ENCODE measurements at places on chromosomes 7 and 10.

GRCh38 chr10:69801434-69802315, at the start of gene COL13A1:
COL13A1 (plus strand) TSS chr10:69801906; CDS start chr10:69802424, 518 bp downstream.
- no peak for DNase-seq

GRCh38 chr7:106778656-106779250, 86.3 kb upstream of the PIK3CG start:
- no peak for DNase-seq

DNA sequence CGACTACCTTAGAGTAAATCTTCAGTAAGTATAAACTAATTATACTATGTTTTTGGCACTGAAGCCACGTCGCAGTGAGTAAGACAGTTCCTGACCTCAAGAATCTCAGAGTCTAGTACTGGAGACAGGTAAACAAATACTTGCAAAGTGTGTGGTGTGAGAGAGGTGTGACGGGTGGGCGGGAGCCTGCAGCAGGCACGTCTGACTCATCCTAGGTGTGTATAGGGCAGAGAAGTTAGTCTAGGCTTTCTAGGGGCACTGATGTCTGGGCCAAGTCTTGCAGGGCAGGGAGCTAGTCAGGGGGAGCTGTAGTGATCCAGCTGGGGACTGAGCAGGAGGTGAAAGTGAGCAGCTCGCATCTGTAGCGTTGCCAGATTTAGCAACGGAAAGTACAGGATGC, 35.9 kb upstream of the SFTPD start:
- no peak for DNase-seq

DNA sequence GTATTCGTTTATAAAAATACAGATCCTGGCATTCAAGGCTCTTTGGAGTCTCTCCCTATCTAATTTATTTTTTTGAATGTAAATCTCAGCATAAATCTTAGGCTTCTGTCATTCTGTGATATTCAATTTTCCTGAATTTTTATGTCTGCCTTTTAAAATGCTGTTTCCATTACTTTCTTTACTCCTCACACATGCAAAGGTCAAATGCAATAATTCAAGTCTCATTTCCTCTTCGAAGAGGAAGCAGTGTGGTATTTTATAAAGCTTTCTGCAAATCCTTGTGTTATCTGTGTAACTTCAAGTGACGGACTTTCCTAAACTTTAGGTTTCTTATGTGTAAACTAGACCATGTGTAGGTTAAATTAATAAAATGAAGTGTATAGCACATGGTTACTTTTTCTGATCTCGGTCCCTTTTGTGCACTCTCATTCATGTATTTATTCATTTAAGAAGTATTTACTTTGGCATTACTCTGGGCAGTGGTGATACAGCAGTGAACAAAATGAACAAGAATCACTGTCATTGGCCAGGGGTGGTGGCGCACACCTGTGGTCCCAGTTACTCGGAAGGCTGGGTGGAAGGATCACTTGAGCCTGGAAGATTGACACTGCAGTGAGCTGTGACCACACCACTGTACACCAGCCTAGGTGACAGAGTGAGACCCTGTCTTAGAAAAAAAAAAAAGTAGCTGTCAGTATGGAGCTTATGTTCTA, 332.2 kb downstream of the EXOC4 start:
- DNase-seq, result no peak

GRCh38 chr10:56135828-56136227, 225.2 kb downstream of the ZWINT start:
- no peak for DNase-seq

GRCh38 chr7:2399848-2400587, 3.4 kb upstream of the CHST12 start:
- no peak for DNase-seq

DNA sequence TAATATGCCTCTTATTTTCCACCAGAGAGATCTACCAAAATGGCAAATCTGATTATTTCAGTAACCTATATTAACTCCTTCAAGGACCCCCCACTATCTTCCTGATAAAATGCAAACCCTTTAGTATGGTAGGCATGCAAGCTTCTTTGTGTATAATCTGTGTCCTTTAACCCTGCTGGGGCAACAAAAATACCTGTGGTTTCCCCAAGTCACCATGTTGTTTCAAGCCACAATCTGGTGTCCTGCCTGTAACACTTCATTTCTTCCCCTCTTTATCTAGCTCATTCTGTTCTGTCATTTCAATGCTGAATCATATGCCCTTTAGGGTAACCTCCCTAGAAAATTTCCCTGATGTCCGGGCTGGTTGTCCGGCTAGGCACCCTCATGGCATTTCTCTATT, 5.3 kb downstream of the CALCR start:
- DNase-seq, result no peak

DNA sequence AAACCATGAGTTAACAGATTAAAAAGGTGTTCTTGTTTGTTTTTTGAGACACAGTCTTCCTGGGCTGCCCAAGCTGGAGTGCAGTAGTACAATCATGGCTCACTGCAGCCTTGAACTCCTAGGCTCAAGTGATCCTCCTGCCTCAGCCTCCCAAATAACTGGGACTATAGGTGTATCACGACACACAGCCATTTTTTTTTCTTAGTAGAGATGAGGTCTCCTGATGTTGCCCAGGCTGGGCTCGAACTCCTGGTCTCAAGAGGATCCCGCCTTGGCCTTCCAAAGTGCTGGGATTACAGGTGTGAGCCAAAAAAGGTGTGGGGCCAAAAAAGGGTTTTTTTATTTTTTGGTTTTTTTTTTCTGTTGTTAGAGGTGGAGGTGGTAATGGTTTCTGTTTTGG, 29.3 kb downstream of the KMT2C start:
- DNase-seq, result no peak

DNA sequence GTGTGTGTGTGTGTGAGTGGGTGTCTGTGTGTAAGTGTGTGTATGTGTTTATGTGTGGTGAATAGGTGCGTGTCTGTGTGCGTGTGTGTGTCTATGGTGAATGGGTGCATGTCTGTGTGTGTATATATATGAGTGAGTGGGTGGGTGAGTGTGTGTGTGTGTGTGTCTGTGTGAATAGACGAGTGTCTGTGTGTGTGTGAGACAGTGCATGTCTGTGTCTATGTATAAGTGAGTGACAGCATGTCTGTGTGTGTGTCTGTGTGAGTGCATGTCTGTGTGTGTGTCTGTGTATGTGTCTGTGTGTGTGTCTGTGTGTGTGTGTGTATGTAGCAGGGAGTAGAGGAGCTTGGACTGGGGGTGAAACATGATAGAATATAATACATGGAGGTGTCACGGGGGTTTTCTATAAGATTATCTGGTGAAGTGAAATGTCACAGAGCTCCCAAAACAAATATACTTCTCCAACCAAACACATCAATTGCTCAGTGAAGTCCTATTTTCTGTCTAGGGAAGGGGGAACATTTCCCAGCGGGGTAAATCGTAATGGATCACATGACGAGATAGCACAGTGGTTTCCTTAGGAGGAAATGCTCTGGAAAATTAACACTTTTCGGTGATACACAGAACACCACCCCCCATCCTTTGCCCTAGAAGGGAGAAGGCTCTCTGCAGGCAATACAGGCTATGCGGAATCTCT, 723.3 kb upstream of the CELF2 start:
- DNase-seq, result no peak

DNA sequence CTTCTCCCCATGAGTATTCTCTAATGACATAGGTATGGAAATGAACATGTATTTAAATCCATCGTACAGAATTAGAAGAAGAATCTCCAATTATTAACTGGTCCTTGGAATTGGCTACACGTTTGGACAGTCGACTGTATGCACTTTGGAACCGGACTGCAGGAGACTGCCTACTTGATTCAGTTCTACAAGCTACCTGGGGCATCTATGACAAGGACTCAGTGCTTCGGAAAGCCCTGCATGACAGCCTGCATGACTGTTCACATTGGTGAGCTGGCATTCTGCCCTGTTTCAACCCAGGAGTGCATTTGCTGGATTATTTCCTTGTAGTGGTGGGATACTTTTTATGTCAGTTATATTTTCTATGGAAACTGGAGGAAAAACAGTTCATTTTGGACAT, 32.2 kb downstream of the ZRANB1 start:
- DNase-seq, result no peak

DNA sequence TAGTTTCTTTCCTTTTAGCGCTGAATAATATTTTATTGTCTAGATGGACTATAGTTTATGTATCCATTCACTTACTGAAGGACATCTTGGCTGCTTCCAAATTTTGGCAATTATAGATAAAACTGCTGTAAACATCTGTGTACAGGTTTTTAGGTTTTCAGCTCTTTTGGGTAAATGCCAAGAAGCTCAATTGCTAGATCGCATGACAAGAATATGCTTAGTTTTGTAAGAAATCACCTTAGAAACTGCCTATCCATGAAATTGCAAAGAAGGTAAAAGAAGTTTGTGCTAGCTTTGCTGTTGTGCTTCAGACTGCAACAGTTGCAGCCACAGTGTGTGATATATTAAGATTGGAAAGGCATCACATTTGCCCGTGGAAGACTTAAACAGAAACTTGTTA, 103.2 kb upstream of the TNS3 start:
- DNase-seq, result no peak

DNA sequence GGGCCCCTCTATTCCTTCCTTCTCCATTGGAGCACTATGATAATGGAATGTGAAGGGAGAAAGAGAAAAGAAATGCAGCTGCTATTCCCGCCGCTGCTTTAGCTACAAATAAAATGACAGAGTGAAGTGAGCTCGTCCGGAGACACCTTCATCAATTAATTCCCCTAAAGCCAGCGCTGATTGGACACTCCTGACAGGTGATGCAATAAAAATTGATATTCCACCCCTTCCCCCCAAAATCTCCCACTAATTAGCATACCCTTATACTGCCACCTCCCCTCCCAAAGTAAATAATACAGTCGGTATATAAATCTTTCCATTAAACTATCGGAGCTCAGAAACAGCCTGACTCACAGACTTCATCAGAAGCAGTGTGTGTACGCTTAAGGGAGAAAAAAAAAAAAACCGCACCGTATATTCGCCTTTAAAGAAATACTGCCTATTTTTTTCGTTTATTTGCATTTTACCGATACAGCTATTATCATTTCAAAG, 7.3 kb downstream of the SKIDA1 start:
- DNase-seq, result no peak

DNA sequence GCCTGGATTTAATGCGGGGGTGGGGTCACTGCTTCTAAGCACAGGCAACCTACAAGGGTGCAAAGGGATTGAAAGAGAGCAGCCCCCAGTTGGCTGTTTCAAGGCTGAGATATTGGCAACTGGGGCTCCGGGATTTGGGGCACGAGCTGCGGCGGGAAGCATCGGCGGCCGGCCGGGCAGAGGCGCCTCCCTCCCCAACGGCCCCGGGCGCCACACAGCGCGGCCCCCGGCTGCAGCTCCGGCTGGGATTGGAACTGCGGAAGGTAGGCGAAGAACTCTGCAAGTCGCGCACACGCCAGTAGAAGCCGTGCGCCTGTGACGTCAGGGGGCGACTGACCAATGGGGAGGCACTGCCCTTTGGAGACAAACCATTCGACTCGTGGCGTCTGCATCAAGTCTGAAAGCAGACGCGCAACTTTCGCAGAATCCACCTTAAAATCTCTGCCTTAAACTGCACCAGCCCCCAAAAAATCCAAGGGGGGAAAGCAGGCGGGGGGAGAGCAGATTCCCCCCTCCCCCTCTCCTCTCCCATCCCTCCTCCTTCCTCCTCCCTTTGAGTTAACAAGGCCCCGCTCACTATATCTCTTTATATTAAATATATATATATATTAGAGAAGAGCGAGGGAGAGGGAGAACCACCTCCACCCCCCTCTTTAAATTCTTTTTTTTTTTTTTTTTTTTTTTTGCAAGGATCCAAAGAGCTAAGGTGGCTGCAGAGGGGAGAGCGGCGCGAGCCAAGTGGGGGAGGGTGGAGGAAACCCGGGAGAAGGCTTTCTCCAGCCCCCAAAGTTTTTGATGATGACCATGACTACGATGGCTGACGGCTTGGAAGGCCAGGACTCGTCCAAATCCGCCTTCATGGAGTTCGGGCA, at the start of gene DLX6:
TSS of gene DLX6 (plus strand) at position 371 of the 872 bp plus-strand sequence. CDS start at position 796, 425 bp downstream.
- no peak for DNase-seq

DNA sequence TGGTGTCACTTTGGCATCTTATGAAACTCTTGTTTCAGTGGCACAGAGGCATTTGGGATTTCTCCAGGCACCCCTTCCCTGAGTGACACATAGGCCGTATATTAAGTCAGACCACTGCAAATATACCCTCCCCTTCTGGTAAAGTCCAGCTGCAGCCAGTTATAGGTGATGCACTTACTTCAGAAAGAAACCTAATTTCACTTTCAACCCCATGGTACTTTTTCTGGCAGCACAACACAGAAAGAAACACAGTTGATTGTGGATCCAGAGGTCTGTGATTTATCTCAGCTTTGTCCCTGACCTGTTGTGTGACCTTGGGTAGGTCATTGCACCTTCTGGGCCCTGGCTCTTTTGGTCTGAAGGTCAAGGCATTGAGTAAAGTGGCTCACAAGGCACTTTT, 173.2 kb downstream of the BUB3 start:
- DNase-seq, result no peak

DNA sequence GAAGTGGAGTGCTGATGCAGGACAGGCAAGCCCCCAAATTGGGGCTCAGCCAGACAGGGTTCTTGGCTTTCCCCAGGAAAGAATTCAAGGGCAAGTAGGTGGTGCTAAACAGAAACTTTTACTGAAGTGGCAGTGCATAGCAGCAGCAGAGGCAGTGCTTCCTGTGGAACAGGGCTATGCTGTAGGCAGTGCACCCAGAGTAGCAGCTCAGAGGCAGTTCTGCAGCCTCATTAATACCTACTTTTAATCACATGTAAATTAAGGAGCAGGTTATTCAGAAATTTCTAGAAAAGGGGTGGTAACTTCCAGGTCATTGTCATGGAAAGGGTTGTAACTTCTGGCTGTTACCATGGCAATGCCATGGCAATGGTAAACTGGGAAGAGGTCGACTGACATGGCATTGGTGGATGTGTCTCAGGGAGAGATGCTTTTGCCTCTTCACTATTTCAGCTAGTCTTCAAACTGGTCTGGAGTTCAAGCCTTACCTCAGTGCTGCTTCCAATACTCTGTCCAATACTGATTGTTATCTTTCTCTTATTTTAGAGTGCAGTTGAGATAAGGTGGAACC, 29.2 kb downstream of the PRSS58 start:
- no peak for DNase-seq

- no peak for DNase-seq
Measured at GRCh38 chr7:157276091-157276561, 60.7 kb upstream of the DNAJB6 start.

- DNase-seq, result no peak
Measured at GRCh38 chr10:4316161-4316810, 509.7 kb upstream of the AKR1E2 start.

- DNase-seq, result no peak
Measured at GRCh38 chr7:55478700-55479099, 93.6 kb downstream of the VOPP1 start.

DNA sequence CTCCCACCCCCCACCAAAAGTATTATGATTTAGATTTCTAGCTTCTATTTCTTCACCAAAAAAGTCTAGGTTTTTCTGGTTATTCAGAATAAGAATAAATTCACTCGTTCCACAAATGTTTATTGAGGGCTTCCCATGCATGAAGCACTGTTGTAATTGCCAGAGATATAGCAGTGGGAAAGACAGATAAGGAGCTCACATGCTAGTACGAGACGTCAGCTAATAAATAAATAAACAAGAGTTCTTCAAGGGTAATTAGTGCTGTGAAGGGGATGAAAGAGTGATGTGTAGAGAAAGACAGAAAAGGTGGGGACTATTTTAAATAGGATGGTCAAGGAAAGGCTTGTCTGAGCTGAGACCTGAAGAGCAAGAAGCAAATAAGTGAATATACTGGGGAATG, 38.1 kb upstream of the SEPTIN7 start:
- DNase-seq, result no peak

All from stimulated activated CD8-positive, alpha-beta memory T cell treated with anti-CD3 and anti-CD28 coated beads, Interleukin-4, amount 100 ng/mL, for 4 hours (primary cell).